Dorsolateral prefrontal cortex (tissue), 122 donors: ENCODE measurements at places on chromosomes 12 and 14. TPM values are rescaled to one million over a fixed set of nuclear protein-coding genes. Genes with fewer than 3 reads are reported as not detected.

- DNase-seq, result peak; percentile 66
These were observed 51.0 kb upstream of the SRSF5 start for GRCh38 chr14:69715725-69716477.

- no peak for DNase-seq
These were observed 1.2 kb downstream of the TTC7B start for GRCh38 chr14:90814806-90815571.

- DNase-seq, result no peak
These were observed 69.8 kb downstream of the MAP1LC3B2 start for GRCh38 chr12:116628989-116629388.

GRCh38 chr12:99195474-99195873, 452.1 kb upstream of the GARIN6 start:
- no peak for DNase-seq

DNA sequence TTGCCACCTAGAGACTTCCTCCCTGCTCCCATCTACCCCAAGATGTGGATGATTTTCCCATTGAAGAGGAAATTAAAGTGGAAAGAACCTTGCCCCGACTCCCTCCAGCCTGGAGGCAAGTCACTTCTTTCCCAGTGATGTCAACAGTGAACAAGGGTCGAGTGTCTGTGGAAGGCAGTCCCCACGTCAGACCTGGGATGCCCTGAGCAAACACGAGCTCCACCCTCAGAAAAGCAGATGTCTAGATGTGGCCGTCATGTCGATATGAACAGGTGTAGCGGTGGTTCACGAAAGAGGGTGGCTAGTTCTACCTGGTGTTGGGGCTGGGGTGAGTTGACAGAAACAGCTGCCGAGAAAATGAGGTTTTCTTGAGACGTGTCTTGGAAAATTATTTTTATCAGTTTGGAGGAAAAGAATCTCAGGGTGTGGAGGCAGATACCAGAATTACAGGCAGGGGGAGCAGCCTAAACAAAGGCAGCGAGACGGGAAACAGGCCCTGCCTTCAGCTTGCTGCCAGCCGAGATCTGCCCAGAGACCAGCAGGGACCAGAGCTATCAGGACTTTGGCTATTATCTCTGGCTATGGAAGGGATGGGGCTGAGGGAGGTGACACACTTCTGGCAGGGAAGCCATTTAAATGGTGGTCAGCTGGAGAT, 25.9 kb downstream of the SYNDIG1L start:
- no peak for DNase-seq

Gene LRP1
- 257 TPM for total RNA-seq

Gene EGLN3
- 45.4 TPM for total RNA-seq
